ENCODE measurements at places on chromosomes 12 and 14. TPM values are rescaled to one million over a fixed set of nuclear protein-coding genes. Genes with fewer than 3 reads are reported as not detected.

- no peak for DNase-seq
Measured at GRCh38 chr12:26648999-26649398, 184.0 kb downstream of the ITPR2 start.

GRCh38 chr12:53012928-53013327 lies 6.7 kb downstream of the EIF4B start:
- no peak for DNase-seq

DNA sequence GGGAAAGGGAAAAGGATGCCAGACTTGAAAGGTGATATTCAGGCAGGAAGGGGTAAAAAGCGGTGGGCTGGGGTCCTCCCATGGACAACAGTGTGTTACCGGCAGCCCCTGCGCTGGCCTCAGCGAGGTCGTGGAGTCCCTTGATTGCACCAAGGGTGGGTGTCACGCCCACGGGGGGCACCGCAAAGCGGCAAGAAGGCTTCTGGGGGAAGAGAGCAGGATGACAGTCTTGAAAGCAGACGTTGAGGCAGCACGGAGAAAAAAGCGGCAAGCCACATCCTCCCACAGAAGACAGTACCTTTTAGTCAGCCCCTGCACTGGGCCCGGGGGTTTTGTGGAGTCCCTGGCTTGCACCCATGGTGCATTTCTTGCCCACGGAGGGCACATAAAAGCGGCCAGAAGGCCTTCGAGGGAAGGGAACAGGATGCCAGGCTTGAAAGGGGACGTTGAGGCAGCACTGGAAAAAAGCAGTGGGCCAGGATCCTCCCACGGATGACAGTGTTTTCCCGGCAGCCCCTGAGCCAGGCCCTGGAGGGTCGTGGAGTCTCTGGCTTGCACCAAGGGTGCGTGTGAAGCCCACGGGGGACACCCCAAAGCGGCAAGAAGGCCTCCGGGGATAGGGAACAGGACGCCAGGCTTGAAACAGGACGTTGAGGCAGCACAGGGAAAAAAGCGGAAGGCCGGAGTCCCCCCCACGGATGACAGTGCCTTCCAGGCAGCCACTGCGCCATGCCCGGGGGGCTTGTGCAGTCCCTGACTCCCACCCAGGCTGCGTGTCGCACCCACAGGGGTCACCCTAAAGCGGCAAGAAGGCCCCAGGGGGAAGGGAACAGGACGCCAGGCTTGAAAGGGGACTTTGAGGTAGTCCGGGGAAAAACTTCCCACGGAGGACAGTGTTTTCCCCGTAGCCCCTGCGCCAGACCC lies 162.2 kb upstream of the ALG10B start:
- DNase-seq: no peak

GRCh38 chr12:51631591-51631990 lies 40.6 kb downstream of the SCN8A start:
- no peak for DNase-seq

DNA sequence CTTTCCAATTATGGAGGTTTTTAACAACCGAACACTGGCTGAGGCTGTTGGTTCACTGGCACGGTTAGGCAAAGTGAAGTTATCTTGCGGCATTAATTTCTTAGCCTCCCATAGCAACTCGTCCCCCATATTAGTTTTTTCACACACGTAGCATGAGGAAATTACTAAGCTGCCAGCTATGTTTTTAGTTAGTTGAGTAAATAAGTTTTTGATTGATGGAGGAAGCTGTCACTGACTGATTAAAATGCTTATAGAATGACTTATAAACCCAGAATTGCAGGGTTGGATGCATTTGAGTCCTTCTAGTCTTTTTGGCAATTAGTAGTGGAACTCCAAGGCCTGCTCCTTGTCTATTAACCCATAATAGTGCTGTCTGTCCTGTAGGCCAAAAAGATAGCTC lies 97.1 kb downstream of the ALG10 start:
- no peak for DNase-seq

- DNase-seq: no peak
Measured at GRCh38 chr12:56160193-56160763, 2.1 kb downstream of the MYL6 start.

DNA sequence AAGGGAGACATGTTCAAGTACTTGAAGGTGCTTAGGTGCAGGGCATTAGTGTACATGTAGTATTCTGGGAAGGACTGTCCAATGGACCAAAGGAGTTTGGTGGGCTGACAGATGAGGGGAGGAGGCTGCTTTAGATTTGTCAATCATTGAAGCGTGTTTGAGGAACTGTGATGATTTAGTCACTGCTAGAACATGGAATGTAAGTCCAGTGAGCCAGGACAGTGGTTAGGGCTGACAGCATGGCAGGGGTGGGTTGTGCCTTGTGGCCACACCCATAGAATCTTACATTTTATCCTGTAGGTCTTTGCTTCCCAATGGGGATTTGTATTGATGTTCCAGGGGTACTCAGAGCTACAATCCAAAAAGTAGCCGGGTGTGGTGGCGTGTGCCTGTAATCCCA lies 24.6 kb downstream of the DIP2B start:
- DNase-seq: no peak

RERG gene
- 17.7 TPM for total RNA-seq

ITGA7 gene
- total RNA-seq: 1,007 TPM

AQP6 gene
- total RNA-seq: not detected

CLEC1B gene
- total RNA-seq: not detected

Data from heart left ventricle (tissue), 16 donors.